ENCODE measurements at places on chromosomes 2 and 18.

DNA sequence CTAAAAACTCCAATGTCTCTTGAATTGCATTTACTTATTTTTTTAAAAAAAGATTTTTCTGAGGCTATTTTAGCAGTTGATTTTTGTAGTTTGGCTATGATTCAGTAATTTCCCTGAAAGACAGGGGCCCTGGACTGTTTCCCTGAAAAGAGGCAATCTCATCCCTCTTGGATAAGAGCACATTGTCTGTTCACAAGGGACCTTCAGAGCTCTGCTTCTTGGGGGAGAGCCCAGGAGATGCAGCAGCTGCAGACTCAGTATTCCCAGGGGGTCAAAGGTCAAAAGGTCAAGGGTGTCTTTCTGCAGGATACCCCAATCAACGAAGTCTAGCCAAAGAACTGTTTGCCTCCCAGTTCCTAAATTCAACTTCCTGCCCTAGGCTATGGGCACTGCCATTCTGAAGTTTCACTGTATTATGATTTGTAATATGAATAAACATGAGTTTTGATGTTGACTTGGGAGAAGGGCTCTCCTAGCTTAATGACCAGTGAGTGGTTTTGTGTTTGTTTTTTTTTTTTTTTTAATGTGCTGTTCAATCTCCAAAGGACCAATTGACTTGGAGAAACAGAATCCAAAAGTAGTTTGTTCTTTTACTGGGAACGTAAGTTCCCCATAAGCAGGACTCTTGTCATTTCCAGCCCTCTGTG is 157.0 kb upstream of the SERPINE2 start:
- no peak overlapping the region for H3K4me3 ChIP-seq
- H3K4me1 ChIP-seq = peaks cover 7% of the 10 kb centered on the region
- no peaks in the 10 kb centered on the region for H3K36me3 ChIP-seq
- DNase-seq = peak; percentile 62

- H3K36me3 ChIP-seq = no peaks in the 10 kb centered on the region
- H3K27me3 ChIP-seq = no peaks in the 10 kb centered on the region
- no peak overlapping the region for H3K4me3 ChIP-seq
- H3K27ac ChIP-seq = no peak overlapping the region
Observed at GRCh38 chr2:2333076-2333475, 2.0 kb upstream of the MYT1L start.

DNA sequence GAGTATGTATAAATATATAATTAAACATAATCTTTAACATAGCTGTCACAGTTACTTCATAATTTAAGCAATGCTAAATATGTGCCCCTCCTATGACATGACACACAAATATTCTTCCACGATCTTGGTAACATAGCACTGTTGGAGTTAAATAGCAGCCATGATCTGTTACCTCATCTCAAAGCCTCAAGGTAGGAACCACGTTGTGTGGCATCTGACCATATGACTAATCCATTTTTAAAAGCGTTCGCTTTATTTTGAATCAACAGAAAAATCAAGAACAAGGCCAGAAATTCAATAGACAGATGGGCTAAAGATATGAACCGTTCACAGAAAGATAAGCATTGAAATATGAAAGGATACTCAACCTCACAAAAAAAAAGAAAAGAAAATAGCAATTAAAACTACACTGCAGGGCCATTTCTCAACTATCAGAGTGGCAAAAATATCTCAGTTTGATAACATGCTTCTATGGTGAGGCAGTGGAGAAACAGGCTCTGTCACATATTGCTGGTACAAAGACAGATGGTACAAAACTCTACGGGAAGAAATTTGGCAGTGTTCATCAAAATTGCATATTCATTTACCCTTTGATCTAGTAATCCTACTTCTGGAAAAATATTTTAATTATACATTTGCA is 105.9 kb downstream of the TMX3 start:
- no peaks in the 10 kb centered on the region for H3K4me1 ChIP-seq
- H3K27ac ChIP-seq = no peak overlapping the region
- no peak for DNase-seq
- H3K27me3 ChIP-seq = no peaks in the 10 kb centered on the region

DNA sequence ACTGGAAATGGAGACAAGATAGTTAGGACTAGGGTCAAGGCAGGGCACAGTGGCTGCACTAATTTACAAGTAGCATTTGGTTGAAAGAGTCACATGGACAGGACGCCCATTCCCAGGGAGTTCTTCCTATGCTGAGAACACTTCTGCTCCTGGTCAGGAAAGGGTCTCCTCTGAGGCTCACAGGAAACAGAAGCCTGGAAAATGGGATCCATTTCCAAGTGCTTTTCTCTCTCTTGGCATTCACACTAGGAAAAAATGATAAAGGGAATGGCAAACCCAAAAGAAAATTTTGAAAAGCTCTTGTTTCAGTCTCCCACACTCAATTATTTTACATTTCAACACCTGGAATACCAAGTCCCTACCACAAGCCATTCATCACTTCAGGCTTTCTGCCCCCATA is 88.7 kb downstream of the COBLL1 start:
- H3K4me1 ChIP-seq = peaks cover 4% of the 10 kb centered on the region
- H3K4me3 ChIP-seq = no peak overlapping the region
- H3K27me3 ChIP-seq = no peaks in the 10 kb centered on the region
- no peak for DNase-seq
- no peak overlapping the region for H3K27ac ChIP-seq

DNA sequence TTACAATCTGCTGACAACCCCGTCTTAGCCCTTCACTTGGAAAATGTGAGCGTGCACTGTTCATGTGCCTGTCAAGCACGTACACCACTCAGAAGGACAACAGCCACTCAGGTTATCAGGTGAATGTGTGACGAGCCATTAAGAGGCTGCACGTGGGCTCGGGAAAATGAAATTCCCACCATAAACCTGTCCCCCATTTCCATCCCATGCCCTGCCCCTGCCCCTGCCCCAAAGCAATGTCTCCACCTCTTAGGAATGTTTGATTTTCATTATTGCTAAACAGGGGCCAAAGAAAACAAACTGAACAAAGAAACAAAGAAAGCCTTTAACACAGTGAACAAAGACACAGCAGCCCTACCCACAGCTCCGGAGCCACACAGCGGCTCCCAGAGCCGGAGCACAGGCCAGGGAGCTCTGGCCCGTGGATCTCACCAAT is 90.5 kb downstream of the TMEM18 start:
- no peak overlapping the region for H3K27ac ChIP-seq
- H3K4me1 ChIP-seq = no peaks in the 10 kb centered on the region
- DNase-seq = no peak
- H3K36me3 ChIP-seq = no peaks in the 10 kb centered on the region

Measured in ovary (tissue), 10 donors.